Right renal pelvis (tissue), 4 donors: ENCODE measurements at places on chromosomes 13 and 19. TPM values are rescaled to one million over a fixed set of nuclear protein-coding genes. Genes with fewer than 3 reads are reported as not detected.

GRCh38 chr13:76971851-76972829 lies 19.7 kb upstream of the CLN5 start:
- DNase-seq: no peak

DNA sequence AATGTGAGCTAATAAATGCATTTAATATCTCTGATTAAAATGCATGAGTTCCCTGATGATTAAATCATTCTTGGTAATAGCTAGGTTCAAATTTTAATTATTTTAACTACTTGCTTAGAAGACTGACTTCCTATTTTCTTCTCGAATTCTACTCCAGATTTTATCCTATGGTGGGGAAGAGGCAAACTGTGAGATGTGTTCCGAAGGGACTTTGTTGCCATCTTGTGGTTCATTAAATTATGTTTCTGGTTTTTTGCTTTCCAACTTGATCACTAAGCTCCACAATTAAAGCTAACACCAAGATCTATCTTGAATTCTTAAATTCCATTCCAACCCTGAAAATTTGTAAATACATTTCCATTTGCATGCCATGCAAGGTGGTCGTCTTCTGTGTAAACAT lies 538.4 kb upstream of the PCDH20 start:
- DNase-seq: peak; percentile 12

- no peak for DNase-seq
These were observed 15.2 kb upstream of the TLE6 start for GRCh38 chr19:2962018-2962670.

DNA sequence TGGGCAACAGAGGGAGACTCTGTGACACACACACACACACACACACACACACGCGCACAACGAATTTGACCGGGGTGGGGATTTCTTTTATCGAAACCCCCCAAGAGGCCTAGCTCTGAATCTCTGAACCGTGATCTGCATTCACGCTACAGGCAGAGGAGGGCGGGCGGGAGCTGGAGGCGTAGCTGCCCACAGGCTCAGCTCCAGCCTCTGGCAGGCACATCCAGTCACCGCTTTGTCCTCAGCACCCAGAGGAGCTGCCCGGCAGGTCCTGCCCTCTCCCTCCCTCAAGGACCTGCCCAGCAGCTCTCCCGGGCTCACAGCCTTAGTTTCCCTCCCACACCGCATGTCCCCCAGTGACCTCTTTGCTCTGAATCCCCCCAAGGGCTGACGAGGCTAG lies 20.0 kb downstream of the CILP2 start:
- no peak for DNase-seq

GRCh38 chr19:8208922-8209461 lies at the start of gene CERS4:
CERS4 (plus strand) TSS chr19:8209370; CDS start chr19:8251077, 41,707 bp downstream.
- peak; percentile 54 for DNase-seq

Gene METTL21C
- 0.21 TPM for polyA plus RNA-seq

Gene MISP3
- polyA plus RNA-seq: 9.2 TPM

GRCh38 chr13:47179321-47179720 lies 282.5 kb upstream of the HTR2A start:
- no peak for DNase-seq

Gene ACER1
- polyA plus RNA-seq: 0.18 TPM

GRCh38 chr19:18286973-18287635 lies 5.7 kb upstream of the JUND start:
- DNase-seq: no peak

DNA sequence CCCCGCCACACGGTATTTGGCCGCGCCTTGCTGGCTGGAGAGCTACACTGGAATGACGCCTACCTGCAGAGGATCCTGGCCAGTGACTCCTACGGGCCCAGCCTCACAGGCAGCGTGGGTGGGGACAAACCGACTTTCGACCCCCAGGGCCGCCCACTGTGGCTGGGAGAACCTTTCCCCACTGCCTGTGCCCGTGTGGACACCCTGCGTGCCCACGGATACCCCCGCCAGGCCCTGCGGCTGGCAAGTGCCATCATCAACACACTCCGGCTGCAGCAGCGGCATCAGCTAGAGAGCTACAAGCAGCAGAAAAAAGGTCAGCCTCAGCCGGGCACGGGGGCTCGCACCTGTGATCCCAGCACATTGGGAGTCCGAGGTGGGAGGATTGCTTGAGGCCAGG lies 19.3 kb downstream of the ZSWIM4 start:
- DNase-seq: no peak

GRCh38 chr19:41816761-41817160 lies 20.4 kb downstream of the CEACAM3 start:
- no peak for DNase-seq

- DNase-seq: no peak
These were observed 7.7 kb upstream of the TBC1D4 start for GRCh38 chr13:75489502-75490263.

- no peak for DNase-seq
These were observed 74.7 kb upstream of the TEX29 start for GRCh38 chr13:111245576-111246384.
